Right renal pelvis (tissue), 4 donors: ENCODE measurements at places on chromosomes 2 and 18. TPM values are rescaled to one million over a fixed set of nuclear protein-coding genes. Genes with fewer than 3 reads are reported as not detected.

- no peak for DNase-seq
Observed at GRCh38 chr2:215917953-215918620, 95.3 kb downstream of the MREG start.

DNA sequence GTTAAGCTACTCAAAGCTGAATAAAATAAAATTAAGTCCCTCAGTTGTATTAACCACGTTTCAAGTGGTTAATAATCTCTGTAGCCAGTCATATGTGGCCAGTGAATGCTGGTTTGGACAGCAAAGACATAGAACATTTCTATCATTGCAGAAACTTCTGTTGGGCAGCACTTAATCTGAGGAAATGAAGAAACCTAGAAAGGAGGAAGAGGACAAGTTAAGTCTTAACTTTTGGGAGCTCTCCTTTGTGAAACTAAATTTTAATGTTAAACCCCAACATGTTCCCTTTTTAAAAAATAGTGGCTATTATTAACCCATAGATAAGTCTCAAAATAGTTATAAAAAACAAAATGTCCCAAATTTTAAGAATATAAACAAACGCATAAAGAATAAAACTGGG is 421.3 kb downstream of the ARHGAP15 start:
- DNase-seq, result no peak

GRCh38 chr2:127897531-127898211 is 11.9 kb upstream of the AMMECR1L start:
- DNase-seq, result no peak

DNA sequence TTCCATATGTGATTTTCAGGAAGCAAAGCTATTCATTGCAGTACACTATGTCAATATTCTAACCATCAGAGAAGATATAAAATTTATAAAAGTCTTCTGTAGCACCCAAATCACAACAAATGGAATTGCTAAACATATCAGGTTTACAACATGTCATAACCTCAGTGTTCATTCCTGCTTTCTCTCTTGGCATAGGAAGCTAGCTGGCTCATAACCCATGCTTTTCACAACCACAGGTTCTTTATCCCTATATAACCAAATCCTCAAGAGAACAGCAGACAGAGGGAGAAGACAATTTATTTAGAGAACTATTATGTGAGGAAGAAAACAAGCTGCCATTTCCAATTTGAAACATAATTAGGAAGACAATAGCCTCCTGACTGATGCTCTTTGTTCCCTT is 997.0 kb upstream of the ACVR2A start:
- DNase-seq, result no peak

- no peak for DNase-seq
Observed at GRCh38 chr18:49566217-49566770, 4.4 kb downstream of the LIPG start.

- DNase-seq, result no peak
Observed at GRCh38 chr2:149799013-149799705, 211.6 kb upstream of the MMADHC start.

RFX8 gene
- polyA plus RNA-seq, result 0.52 TPM

LCT gene
- polyA plus RNA-seq, result not detected
